Hypothalamus (tissue), 51 donors: ENCODE measurements at places on chromosomes 5 and 9.

DNA sequence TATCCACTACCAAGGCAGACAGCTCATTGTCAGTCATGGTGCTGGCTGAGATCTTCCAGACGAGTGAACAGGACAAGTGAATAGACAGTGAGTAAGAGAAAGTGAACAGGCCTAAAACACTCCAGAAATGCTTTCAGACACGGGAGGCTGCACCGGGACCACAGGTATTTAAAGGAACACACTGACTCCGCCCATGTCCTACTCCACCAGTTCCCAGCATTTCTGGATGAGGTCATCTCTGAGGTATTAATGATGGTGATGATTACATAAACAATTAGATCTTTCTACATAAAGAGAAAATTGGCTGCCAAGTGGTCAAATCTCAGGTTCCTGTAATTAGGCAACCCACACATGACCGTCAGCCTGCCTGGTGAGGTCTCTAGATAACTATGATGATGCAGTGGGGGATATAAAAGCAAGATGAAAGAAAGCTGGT, at the start of gene ACTBL2:
Gene ACTBL2 (minus strand): TSS at position 141 of the 436 bp plus-strand sequence. CDS start 104 bp downstream, at position 37.
- DNase-seq = no peak

DNA sequence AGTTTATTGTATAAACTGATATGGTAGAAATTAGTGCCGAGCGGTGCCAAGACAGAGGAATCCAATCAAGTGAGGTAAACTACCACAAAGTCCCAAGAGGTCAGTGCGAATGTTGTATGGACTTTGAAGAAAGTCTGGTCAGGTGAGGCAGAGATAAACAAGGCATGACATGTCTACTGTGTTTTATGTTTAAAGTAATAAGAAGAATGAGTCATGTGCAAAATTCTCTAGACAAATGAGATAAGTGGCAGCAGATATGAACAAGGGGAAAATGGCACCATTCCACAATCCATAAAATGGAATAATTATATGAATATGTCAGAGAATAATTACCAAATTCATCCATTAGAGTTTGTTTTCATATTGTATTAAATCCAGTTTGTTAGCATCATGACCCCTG, 364.1 kb upstream of the CCNH start:
- no peak for DNase-seq

DNA sequence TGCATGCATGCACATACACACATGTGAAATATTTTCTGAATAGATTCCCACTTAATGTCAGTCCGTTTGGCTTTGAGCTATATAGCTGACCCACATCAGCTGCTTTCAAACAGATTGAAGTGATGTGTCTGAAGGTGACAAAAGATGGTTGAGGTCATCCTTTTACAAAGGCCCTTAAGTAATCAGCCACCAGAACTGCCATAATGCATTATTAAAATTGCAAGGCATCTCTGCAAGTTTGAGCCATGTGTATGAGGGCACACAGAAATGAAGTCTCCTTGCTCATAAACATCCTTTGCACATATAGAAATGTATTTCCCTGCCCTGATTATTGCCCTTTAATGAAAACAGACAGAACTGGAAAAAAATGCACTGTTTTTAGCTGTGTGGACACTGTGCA, 1043.0 kb upstream of the C9orf72 start:
- DNase-seq = no peak

DNA sequence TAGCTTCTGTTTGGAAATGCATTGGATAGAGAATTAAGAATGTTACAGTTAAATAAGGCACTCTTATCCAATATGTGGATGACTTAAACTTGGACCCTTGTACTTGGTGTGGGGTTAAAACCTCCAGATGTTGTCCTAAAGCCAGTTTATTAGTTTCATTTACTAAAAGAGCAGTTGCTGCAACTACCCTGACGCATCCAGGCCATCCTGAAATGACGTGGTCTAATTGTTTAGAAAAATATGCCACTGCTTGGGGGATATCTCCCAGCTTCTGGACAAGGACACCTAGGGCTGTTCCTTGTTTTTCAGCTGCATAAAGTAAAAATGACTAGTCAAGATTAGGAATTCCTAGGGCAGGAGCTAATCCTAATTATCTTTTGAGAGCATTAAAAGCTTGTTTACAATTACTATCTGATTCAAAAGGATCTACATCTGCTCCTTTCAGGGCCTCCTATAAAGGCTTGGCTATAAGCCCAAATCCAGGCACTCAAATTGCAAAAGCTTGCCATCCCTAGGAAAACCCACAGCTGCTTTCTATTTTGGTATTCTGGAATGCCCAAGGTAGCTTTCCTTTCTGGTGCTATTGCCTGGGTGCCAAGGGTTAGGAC, 45.7 kb upstream of the SLCO4C1 start:
- DNase-seq = no peak

DNA sequence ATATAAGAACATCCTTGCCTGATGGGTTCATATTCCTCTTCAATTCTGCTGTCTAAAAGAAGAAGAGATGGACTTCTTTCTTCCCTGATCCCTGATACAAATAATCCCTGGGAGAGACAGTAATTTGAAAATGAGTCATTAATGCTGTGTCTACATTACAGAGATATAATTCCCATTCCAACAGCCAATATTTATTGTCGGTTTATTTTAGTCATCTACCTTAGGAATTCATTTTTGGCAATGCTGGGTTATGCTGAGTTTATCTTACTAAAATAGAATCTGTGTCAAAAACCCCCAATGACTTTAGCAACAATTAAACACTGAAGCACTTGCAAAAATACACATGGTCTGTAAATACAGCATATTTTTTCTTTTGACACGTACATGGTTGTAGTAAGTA, 23.9 kb downstream of the ZNF474 start:
- DNase-seq = no peak

- DNase-seq = no peak
Observed at GRCh38 chr9:76415731-76416130, 21.5 kb upstream of the RFK start.

DNA sequence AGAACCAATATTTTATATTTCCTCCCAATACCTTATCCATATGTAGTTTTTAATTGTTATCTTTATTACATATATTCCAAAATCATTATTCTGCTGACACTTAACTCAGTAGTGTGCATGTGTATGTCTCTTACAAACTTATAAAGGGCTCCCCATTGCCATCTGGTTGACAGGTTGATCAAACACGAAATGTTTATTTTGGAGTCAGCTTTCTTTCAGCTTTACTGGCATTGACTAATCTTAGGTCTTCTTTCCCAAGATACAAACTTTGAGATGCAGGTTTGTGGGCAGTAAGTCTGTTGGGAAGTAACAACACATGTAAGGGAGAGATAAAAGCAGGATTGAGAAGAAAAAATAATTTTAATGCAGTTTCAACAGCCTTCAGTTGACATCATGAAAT, 716.0 kb upstream of the CHD1 start:
- DNase-seq = no peak

- DNase-seq = no peak
Observed at GRCh38 chr5:91484662-91485061, 101.5 kb upstream of the ARRDC3 start.

GRCh38 chr5:176359658-176360057, 1.9 kb downstream of the KIAA1191 start:
- DNase-seq = no peak
